ENCODE measurements at places on chromosomes 1 and 21. TPM values are rescaled to one million over a fixed set of nuclear protein-coding genes. Genes with fewer than 3 reads are reported as not detected.

DNA sequence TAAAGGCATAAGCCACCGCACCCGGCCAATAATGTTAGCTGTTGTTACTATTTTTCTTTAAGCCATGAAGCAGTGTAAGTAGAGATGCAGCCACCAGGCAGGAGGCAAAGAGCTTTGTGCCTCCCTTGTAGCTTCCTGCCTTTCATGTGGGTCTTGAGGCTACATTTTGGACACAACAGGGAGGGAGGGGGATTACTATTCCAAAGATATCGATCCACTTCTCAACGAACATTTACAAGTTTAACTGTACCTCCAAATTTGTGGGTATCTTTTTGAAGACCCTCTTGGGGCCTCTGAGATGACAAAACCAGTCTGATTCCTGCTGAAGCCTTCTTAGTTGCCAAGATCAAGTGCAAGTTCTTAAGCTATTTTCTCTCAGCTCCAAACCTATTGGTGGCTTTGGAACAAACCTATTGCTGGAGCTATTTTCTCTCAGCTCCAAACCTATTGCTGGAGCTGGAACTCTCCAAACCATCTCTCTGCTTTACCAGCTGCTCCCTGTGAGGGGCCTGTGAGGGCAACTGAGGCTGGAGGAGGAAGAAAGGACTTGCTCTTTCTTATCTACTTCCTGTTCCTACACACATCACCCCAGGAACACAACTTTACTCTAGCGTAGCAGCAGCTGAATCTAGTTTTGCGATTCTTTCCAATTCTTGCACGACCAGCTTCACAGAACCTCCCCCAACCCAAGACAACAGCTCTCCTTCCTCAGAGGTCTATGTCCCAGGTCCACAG, 16.1 kb upstream of the RCAN3 start:
- peak; percentile 42 for DNase-seq
- no peaks in the 10 kb centered on the region for H3K27me3 ChIP-seq
- H3K27ac ChIP-seq: peak overlapping the region; percentile 93
- peaks cover 69% of the 10 kb centered on the region for H3K4me1 ChIP-seq
- H3K36me3 ChIP-seq: no peaks in the 10 kb centered on the region

DNA sequence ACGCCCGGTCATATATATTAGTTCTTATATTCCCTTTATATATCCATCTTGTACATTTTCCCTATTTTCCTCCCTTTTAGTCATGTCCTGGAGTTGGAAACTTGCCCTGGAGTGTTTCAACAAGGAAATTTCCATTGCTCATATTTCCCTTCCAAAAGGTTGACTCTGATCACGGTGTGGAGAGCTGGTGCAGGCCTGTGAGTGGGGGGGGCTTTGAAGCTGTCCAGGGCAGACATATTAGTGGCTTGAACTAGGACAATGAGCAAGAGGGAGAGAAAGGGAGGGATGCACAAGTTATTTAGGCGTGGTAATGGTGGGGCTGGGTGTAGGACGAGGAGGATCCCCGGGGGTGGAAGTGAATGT, 30.4 kb upstream of the TMEM61 start:
- H3K27ac ChIP-seq: no peak overlapping the region
- DNase-seq: no peak
- peaks cover 4% of the 10 kb centered on the region for H3K4me1 ChIP-seq
- no peaks in the 10 kb centered on the region for H3K36me3 ChIP-seq

Gene SOX13
- 2.2 TPM for total RNA-seq

DNA sequence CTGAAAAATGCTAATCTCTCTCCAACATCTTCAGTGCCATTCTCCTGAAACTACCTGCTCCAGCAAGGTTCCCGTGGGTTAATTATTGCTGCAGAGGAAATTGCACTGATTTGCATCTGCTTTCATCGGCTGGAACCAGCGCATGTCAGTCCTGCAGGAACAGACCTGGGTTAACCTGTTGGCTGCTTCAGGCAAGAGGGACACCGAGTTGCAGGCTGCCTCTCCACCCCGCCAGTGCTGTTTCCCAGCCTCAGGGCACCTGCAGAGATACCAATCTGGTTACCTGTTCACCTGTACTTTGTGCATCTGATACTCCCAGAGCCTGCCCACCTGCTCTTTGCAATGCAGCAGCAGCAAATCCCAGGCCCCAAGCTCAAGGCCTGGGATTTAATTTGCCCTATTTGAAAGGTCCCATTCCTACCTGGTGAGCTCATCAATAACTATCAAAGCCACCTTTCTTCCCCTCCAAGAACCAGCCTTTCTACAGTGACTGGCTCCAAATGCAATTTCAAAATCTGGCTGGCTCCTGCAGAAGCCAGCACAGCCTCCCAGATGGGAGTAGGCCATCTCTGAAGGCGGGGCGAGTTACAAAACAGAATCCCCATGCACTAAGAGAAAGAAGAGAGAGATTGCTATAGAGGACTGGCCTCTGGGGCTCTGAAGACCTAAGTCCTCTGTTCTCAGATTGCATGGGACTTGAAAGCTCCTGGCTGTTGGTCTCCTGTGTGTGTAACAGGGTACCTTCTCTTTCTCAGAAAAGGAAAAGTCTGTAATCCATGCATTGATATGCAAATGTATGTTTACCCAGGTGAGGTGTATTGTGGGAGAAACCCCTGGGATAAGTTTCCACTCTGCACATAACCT, 67.8 kb downstream of the TOMM20 start:
- no peaks in the 10 kb centered on the region for H3K4me1 ChIP-seq
- no peaks in the 10 kb centered on the region for H3K27me3 ChIP-seq
- H3K27ac ChIP-seq: no peak overlapping the region
- DNase-seq: no peak
- no peaks in the 10 kb centered on the region for H3K36me3 ChIP-seq
- no peak overlapping the region for H3K4me3 ChIP-seq

DNA sequence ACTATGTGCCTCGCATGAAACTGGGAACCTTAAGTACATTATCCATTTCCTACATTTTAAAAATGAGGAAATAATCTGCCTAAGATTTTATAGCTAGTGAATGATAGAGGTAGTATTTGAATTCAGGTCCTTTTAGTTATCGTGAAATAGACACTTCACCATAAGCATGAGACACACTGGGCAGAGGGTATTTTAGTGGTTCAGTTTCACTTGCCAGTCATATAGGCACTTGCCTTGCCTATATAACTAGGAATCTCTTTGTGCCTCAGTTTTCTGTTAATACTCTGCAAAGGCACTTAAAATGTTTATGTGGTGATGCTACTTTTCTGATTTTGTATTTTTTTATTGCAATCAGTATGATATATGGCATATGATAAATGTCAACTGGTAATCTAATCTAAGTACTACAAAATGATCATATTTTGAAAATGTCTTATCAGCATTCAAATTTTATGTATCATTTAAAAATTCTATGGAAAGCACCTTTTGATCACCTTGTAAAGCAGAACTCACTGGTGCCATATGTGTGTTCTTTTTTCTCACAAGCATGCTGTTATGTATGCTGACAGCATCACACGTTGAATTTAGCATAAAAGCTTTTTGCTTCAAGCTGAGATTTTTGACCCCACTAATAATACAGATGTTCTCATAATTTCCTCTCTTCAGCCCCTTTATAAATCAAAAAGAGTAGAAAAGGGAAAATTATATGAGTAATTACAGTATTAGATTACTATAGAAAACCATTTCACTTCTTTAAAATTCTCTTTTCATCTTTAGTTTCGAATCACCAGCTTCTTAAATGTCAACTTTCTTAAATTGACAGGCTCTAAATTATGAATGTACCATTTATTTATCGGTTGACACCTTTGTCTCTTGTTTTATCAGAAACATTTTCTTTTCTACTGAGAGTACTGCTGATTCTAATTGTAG, 52.6 kb downstream of the RPS6KC1 start:
- H3K4me3 ChIP-seq: no peak overlapping the region
- no peaks in the 10 kb centered on the region for H3K27me3 ChIP-seq
- H3K27ac ChIP-seq: no peak overlapping the region
- H3K4me1 ChIP-seq: no peaks in the 10 kb centered on the region

Gene BRINP3
- total RNA-seq: 0.47 TPM

DNA sequence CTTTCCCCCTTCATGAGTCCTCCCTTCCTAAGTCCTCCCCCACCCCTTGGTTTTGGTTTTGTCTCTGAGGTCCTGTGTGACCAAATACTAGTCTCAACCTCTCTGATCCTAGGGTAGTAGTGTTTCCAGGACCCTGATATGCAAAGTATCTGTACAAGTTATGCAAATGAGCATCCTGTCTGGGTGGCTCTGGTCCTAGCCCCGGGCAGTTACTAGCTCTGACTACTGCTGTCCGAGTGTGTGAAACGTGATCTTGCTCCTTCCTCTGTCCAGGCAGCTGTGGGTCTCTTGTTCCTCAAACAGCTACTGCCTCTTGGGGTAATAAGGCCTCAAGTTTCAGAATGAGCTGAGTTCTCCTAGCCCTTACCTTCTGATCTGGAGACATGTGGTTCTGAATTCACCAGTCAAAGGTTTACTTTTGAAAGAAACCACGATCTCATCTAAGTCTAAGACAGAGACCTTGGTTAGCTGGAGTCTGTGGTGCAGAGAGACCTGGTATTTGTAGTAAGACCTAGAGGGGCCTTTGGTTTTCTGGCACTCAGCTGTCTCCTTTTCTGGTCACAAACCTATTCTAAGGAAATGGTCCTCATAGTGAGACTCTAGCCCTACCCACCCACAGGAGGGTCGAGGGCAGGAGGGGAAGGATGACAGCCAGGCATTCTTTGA, 31.0 kb upstream of the IL19 start:
- peaks cover 66% of the 10 kb centered on the region for H3K4me1 ChIP-seq
- no peaks in the 10 kb centered on the region for H3K27me3 ChIP-seq
- H3K36me3 ChIP-seq: no peaks in the 10 kb centered on the region
- no peak overlapping the region for H3K4me3 ChIP-seq
- DNase-seq: no peak

DNA sequence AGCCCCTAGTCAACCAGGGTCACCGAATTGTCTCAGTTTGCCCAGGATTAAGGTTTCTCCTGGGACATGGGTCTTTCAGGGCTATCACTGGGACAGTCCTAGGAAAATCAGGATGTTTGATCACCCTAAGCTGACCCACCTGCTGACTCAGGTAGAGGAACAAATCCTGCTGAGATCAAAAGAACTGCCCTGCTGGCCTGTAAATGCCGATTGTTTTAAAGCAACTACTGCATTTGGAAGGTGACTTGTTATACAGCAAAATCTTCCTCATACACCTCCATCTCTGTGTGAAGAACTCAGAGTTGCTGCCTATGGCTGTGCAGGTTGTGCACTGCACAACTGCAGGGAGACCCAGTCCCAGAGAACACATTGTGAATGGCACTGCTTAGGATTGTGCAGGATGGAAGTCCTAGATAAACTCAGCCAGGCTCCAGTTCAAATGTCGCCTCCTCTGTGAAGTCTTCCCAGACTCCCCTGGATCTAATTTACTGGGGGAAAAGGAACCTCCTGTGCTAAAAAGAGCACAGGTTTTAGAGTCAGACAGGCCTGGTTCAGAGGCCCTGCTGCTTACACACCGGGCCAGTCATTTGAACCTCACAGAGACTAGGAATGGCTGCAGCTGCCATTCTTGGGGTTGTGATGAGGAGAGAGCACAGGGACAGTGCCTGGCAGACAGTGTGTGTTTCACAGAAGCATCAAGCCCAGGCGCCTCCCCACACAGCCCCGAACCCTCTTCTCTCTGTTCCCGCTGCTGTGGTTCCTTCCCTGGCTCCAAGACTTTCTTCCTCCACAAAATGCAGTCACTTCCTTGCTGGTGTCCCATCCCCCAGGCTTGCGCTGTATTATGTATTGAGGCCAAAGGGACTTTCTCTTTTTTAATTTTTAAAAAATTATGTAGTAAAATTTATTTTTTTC, 23.2 kb upstream of the LRP8 start:
- no peaks in the 10 kb centered on the region for H3K4me1 ChIP-seq
- no peak overlapping the region for H3K27ac ChIP-seq
- H3K27me3 ChIP-seq: no peaks in the 10 kb centered on the region
- no peak for DNase-seq

Gene LAMC1
- 20.5 TPM for total RNA-seq

- no peaks in the 10 kb centered on the region for H3K27me3 ChIP-seq
- peak overlapping the region; percentile 87 for H3K27ac ChIP-seq
- H3K4me1 ChIP-seq: peaks cover 13% of the 10 kb centered on the region
- peak; percentile 44 for DNase-seq
- no peak overlapping the region for H3K4me3 ChIP-seq
- H3K36me3 ChIP-seq: no peaks in the 10 kb centered on the region
Measured at GRCh38 chr1:108050911-108051629, 86.1 kb upstream of the VAV3 start.

Gene SELENBP1
- total RNA-seq: 6.1 TPM

DNA sequence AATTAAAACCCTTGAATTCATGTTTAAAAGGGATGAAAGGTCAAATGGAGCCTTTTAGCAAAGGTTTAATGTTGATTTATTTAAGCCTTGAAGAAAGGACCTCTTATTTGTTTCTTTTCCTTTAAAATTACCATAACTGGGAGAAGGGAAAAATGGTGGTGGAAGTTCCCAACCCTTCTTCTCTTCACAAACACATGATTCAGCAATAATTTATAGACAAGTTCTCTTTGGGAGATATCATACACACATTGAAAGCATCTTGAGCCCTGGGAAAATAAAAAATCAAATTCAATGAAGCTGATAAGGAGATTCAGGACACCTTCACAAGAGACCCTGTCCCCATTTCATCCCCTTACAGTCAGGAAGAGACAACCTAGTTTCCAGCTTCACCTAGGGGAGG, 8.9 kb downstream of the ADAM30 start:
- no peaks in the 10 kb centered on the region for H3K4me1 ChIP-seq
- no peaks in the 10 kb centered on the region for H3K27me3 ChIP-seq
- no peak for DNase-seq
- H3K4me3 ChIP-seq: no peak overlapping the region
- H3K27ac ChIP-seq: no peak overlapping the region

GRCh38 chr1:209412036-209412435, 171.5 kb upstream of the CAMK1G start:
- H3K4me1 ChIP-seq: peaks cover 3% of the 10 kb centered on the region
- no peaks in the 10 kb centered on the region for H3K27me3 ChIP-seq
- no peak for DNase-seq
- no peaks in the 10 kb centered on the region for H3K36me3 ChIP-seq
- H3K4me3 ChIP-seq: no peak overlapping the region
- H3K27ac ChIP-seq: peak overlapping the region; percentile 46

Gene UBE2U
- total RNA-seq: not detected

DNA sequence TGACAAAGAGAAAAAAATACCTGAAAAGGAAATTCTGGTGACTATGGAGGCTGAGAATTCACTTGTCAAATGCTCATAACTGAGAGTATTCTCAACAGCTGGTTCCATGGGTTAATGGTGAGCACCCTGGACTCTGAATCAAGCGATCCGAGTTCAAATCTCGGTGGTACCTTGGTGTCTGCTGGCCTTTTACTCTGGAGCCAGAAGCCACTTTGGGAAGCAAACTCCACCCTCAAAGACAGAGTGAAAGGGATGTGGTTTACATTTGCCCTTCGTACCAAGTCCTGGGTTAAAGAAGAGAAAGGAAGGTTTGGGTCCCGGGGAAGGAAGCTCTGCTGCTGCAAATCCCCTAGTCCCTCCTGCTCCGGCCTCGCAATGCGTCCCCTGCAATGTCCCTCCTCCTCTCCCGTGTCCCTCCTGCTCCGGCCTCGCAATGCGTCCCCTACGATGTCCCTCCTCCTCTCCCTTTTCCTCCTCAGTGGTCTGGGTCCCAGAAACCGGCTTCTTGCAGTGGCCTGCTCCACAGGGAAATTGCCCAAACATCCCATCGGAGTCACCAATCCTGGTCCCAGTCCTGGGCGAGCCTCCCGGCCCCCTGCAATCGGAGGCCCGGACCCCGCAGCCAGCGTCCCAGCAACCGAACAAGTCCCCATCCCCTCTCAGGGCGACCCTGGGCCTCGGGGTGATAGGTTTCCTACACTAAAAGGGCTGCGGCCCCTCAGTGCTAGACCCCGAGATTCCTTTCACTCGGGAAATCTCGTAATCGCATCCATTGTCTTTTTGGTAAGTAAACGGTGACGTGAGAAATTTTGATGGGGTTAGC, 129.4 kb downstream of the PPIAL4G start:
- no peak for DNase-seq
- H3K36me3 ChIP-seq: no peaks in the 10 kb centered on the region
- H3K4me3 ChIP-seq: no peak overlapping the region
- H3K27ac ChIP-seq: no peak overlapping the region
- peaks cover 30% of the 10 kb centered on the region for H3K27me3 ChIP-seq

Gene SLC30A10
- total RNA-seq: 0.09 TPM

All from thymus (tissue), 14 donors.